ENCODE measurements at places on chromosomes 3 and 15.

- no peak for DNase-seq
Observed at GRCh38 chr3:123605789-123606234, 21.0 kb upstream of the HACD2 start.

DNA sequence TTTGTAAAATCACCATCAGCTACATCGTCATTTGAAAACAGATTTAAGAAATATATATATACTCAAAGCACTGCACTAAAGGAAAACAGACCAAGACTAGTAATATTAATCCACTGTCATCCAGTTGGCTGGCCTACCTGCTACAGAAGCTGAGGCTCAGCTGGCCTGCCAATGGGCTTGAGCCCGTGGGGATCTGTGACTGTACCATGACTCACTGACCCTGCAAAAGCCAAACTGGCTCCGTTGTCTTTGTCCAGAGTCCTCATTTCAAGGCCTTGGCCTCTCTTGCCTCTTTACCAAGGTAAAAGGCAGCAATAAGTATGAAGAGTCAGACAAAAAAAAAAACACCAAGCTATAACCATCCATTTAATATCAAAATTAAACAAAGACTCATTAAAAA, 463.5 kb upstream of the RASGRP1 start:
- DNase-seq, result no peak

- no peak for DNase-seq
Observed at GRCh38 chr3:195836476-195837135, 24.9 kb upstream of the MUC4 start.

DNA sequence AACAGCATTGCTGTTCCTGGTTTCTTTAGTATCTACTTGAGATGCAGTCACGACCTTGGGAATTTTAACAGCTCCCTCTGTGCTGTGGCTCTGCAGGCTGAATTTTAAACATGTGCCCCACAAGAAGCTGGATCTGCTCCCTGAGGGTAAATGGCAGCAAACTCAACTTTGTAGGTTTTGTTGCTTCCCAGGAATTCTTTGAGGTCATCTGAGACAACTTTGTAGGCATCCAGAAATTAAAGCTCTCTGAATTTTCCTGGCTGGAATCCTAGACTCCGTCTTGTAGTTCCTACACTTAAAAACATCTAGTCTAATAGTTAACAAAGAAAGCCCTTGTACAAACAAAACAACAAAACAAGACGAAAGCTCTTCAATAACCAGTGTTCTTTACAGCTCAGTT, 366.3 kb downstream of the FEZF2 start:
- no peak for DNase-seq

- no peak for DNase-seq
Observed at GRCh38 chr15:80815106-80815505, 35.9 kb downstream of the CEMIP start.
